ENCODE measurements at places on chromosomes 13 and 19.

DNA sequence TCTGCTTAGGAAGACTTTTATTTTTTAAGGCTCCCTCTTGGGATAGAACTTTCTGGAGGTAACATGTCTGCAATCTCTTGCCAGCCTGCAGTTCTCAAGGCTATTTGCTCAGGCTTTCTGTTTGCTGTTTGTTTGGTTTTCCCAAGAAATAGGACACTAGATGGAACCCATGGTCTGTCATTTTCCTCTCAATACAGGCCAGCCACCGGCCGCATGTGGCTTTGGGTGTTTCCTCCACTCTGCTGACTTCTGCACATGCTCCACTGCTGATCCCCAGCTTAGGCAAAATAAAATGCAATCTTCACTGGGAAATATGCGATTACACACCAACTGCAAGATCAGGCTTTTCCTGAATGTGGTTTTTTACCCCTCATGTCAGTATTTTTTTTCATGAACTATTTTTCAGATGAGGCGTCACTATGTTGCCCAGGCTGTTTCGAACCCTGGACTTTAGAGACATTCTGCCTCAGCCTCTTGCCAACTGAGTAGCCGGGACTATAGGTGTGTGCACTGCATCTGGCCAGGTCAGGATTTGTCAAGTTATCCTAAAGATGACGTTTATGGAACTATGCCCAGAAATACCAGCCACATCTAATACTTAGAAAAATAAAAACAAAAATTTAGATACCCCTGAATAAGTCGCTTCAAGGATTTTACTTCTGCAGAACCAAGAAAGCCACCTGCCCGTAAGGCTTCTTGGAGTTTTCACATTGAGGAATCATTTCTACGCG is 94.3 kb upstream of the PABPC3 start:
- no peak for DNase-seq

GRCh38 chr13:44425041-44425814 is 51.6 kb downstream of the SERP2 start:
- no peak for DNase-seq

DNA sequence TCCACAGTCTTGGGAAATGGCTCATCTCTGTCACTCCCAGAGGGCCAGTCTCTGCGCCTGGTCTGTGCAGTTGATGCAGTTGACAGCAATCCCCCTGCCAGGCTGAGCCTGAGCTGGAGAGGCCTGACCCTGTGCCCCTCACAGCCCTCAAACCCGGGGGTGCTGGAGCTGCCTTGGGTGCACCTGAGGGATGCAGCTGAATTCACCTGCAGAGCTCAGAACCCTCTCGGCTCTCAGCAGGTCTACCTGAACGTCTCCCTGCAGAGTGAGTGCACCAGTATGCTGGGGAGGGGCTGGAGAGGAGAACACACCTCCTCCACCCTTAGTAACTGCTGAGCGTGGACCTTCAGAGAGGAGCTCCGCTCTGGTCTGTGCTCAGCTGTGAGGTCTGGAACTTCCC is 2.3 kb downstream of the SIGLEC9 start:
- no peak for DNase-seq

DNA sequence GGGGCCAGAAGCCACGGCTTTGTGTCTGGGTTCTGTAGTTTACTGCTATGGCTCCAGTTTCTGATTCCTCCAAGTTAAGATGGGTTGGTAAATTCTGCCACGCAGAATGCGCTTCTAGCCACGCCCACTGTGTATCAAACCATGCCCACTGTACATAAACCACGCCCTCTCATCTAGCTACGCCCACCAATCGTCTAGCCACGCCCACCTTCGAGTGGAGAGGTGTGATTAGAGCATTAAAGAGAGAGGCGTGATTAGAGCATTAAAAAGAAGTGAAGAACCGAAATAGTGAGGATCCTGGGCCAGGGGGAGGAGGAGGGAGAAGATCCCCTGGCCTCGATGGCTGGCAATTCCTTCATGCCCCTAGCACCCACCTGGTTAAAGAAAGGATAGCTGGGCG is 43.7 kb upstream of the ADGRE5 start:
- DNase-seq = no peak

DNA sequence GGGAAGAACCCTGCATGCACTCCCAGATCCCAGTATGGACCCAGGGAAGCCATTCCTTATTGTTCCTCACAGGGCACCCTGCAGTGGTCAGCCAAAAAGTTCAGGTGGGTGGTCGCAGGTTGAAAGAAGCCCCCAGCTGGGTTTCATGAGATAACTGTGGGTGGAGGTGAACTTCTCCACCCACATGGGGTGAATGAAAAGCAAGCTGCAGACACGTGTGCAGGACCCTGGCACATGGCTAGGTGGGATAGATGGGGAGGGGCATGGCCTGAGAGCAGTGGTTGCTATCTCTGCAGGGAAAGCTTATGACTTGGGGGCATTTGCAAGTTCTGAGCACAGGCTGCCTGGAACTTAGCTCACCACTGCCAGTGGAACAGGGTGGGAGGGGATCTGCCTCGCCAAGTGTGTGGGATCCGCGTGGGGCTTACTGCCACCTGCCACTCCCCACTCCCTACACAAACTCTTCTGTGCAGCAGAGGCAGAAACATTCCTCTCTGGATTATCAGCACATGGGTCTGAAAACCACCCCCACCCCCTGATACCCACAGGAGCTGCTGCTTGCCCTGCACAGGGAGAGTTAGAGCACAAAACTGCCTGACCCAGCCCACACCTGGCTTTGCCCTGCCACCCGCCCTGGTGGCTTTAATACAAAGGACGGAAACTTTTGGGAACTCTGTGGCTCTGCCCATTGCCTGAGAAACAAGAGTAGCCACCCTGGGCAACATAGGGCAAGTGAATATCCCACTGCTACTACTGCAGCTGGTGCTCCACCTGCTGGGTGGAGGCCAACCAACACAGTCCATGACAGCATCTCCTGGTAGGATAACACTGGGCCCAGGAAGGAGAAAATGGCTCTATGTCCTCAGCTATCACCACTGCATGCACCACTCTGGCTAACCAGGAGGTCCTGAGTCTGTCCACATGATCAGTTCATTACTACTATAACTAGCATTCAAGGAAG is 24.4 kb downstream of the PLA2G4C start:
- DNase-seq = no peak

DNA sequence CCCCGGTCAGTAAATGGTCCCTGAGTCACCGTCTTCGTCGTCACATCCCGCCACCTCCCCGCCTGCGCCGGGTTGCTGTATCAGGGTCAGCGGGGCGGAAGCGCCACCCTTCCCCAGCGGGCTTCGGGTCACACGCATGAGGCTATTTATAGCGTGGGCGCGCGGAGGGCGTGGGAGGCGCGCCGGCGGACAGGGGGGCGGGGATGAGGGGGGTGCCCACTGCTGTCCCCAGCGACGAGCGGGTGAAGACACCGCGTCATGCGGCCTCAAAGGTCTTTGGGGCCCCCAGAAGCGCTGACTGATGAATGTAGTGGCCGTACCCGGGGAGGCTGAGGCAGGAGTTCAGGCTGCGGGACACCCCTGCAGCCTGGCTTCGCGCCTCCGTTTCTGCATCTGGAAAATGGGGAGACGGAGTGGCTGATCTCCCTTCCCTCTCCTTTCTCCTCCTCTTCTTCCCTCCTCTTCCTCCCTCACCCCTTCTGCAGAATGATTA is 7.9 kb downstream of the UNC13A start:
- peak; percentile 36 for DNase-seq

GRCh38 chr13:96629331-96629730 is 364.9 kb downstream of the OXGR1 start:
- no peak for DNase-seq
